ENCODE measurements at places on chromosomes 4 and X.

DNA sequence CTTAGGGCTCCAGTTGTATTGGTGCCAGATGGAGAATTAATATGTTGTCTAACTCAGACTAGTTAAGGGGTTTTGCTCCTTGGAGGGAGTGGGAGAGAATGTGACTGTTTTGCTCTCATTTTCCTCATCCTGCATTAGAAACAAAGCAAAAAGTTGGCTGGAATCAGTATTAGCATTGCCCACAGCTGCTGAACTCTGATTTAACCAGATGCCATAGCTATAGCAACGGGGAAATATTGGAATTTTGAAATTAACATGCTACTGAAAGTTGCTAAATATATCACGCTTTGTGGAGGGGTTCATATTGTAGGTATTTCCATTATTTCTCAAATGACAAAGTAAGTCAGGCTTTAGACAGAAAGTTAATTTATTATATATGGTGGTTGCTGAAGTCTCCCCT is 66.7 kb upstream of the EOLA2 start:
- no peak for DNase-seq

DNA sequence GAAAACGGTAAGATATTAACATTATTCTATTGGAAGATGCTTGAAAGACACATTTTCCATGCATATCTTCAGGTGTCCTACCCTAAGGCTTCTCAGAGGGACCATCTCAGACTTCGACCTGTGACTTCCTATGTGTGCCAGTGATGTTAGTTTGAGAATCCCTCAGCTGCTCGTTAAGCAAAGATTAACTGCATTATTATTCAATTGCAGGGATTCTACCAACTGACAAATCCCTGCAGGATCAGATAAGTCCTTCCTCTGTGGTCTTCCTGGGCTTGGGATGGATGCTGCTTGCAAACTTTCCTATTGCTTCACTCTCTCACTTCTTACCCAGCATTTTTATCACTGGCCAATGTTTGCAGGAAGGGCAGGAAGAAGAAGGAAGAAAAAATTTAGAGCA is 83.0 kb upstream of the PPARGC1A start:
- DNase-seq = no peak

DNA sequence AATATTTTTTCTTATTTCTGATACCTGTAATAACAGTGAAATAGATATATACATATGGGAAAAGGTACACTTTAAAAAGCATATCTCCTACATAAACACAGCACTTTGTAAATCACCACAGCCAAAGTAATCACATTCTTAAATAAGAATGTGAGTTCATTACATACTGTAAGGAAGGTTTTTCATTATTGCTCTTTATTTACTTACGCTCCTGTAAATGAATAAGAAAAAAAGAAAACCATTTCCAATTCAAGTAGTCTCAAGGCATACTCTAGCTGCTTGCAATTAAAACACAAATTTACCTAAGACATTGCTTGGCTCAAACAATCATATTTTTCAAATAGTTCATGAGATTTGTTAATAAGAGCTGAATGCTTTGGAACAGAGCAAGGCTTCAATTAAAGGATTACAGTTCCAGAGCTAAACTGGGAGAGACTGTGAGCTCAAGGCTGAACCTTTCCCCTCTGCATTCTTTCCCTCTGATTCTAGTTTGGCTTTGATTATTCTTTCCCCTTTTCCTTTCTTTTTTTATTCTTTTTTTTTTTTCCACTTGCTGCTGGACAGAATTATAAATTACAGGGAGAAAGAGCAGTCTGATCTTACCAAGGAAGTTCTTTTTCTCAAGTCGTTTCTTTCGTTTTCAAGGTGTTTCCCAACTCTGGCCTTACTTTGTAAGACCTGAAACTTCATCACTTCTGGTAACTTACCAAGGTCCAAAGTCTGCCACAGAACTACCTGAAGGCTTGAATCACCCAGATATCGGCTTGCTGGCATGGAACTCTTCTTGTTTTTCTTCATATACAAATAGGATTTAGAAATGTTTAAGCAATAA is 278.3 kb downstream of the INPP4B start:
- no peak for DNase-seq

DNA sequence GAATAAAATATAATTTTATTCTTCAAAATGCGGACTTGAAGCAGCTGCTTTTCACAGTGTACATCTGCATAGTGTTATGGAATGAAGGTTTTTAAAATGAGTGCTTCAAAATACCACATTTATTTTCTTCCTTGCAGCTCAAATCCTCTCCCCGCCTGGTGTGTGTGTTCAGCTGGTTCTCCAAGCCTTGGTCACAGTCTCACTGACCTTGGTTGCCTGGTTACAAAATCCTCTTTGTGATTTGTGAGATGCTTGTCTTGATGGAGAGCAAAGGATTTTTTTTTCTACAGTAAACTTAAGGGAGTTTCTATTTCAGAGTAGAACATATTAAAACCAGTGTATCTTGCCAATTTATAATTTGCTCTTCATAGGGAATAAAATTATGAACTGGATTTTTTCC is 139.2 kb downstream of the PCDH18 start:
- DNase-seq = no peak

DNA sequence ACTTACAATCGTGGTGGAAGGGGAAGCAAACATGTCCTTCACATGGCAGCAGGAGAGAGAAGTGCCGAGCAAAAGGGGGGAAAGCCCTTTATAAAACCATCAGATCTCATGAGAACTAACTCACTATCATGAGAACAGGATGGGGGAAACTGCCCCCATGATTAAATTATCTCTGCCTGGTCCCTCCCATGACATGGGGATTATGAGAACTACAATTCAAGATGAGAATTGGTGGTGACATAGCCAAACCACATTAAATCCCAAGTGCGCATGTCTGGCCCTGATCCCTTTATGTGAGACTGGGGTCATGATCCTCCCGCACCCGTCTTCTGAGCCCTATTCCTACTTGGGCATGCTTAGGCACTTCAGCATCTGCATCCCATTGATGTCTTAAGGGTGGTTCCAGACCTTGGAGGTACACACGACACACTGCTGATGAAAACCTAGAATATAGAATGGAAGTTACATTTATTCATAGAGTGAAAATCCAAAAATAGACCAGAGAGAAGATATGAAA is 116.0 kb downstream of the PTTG2 start:
- DNase-seq = no peak

GRCh38 chr4:65924843-65925242 is 254.6 kb upstream of the EPHA5 start:
- no peak for DNase-seq

- no peak for DNase-seq
Measured at GRCh38 chr4:130574215-130574614, 1478.3 kb downstream of the C4orf33 start.

DNA sequence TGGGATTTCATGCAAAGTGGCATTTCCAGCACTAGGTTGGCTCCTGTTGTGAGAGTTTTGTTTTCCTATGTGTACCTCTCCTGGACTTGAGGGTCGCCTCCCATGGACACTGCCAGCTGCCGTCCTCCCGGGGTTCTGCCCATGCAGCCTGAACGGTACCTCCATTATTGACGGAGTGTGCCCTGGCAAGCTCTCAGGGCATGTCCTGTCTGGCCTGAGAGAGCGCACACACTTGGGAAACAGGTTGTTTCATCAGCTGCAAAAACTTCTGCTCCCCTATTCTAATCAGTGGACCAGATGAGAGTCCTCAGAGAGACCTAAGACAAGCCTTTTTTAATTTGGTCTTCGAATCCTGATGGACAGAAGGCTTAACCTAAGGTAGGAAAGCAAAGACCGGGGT is 56.6 kb upstream of the HOPX start:
- no peak for DNase-seq

DNA sequence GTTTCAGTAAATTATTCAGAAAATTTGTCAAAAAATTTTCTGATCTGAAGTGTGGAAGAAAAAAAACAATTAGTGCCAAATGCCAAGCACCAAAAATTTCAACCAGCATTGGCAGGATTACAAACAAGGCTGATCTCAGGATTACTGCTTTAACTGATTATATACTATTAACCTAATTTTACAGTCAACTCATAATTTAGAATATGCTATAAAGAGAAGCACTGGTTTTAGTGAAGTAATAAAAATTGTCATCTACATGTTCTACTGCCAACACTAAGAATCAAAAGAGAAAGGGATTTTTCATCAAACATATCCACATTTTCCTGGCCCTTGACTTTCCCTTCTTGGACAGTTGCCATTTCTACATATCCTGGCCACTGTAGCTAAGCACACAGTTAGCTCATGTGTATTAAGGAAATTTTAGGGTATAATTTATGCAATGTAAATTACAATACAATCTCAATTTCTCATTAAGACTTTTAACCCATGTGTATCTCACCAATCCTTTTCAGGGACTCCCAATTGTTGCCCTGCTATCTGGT is 33.8 kb downstream of the THOC2 start:
- DNase-seq = no peak

DNA sequence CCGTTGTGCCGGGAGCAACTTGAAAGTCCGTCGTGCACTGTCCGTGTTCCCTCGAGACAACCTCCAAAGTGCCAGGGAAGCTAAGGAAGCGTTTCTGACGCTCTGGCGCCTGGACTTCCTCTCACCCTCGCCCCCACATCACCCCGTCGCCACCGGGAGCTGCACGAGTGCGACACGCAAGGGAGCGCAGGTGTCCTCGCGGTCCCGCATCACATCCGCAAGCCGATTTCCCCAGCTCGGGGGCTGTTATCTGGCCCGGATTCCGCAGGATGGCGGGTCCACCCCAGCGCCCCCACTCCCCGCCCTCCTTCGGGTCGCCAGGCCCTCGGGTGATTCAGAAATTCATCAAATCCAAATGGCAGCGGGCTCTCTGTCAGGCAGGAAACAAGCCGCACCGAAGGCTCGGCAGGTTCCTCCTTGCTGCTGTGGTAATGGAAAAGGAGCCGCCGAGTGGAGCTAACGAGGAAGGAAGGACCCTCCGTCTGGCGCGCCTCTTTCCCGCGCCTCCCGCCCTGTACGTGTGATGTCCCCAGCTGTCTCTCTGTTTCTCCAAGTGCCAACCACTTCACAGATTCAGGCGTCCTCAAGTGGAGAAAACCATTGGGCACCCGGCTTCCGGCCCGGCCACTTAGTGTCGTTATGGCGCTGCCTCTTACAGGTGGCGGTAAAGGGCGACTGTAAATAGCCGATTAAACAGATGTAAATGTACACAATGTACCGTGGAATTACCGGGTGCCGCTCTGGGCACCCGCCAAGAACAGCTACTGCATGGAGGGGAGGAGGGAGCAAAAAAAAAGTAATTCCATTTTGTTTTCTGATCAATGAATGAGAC is 921 bp upstream of the SETD7 start:
- peak; percentile 67 for DNase-seq

GRCh38 chr4:7960790-7961655 is 21.4 kb upstream of the AFAP1 start:
- peak; percentile 60 for DNase-seq

- DNase-seq = no peak
Measured at GRCh38 chr4:80027611-80028010, 45.4 kb downstream of the ANTXR2 start.

GRCh38 chrX:133402042-133402453 is 13.2 kb downstream of the GPC4 start:
- no peak for DNase-seq

- DNase-seq = no peak
Measured at GRCh38 chr4:185969657-185970056, 99.3 kb upstream of the TLR3 start.

- no peak for DNase-seq
Measured at GRCh38 chr4:3791910-3792542, 25.8 kb downstream of the ADRA2C start.

DNA sequence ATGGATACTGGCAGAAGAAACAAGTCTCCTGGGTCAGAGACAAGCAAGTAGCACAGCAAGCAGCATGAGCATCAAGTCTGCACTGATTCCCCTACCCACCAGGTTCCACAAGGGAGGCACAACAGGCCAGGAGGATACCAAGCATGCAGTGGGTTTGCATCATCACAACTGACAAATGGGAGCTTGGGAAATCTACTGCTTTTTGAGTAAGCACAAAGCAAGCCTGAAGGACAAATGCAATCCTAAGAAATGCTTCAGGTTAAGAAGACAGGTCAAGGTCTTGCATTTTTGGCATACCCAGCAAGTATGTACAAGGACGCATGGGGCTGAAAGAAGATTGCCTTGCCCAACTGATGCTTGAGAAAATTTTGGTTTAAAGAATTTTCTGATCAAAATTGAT is 279.6 kb downstream of the PDGFC start:
- DNase-seq = no peak

DNA sequence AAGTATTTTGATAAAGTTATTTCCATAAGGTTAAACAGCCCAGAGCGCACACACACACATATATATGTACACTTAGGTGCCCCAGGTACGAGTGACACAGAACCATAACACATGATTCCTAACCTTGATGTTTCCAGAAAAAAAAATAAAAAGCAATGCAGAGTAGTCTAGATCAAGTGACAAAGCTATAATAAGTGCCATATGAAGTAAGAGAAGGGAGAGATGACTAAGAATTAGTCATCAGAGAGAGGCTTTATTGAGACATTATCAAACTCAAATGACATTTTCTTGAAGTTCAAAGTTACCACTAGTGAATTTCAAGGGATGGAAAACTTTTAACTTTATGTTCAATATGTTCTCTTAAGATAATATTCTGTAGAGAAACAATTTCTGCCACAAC is 215.0 kb downstream of the HTR2C start:
- DNase-seq = no peak
